Stimulated activated CD4-positive, alpha-beta T cell treated with anti-CD3 and anti-CD28 coated beads, Interleukin-1b, Interleukin-23, amount 100 ng/mL, for 24 hours (primary cell): ENCODE measurements at places on chromosomes 1 and 21.
A peak's percentile ranks its signal among the peaks of the same experiment; 100 is the strongest.

DNA sequence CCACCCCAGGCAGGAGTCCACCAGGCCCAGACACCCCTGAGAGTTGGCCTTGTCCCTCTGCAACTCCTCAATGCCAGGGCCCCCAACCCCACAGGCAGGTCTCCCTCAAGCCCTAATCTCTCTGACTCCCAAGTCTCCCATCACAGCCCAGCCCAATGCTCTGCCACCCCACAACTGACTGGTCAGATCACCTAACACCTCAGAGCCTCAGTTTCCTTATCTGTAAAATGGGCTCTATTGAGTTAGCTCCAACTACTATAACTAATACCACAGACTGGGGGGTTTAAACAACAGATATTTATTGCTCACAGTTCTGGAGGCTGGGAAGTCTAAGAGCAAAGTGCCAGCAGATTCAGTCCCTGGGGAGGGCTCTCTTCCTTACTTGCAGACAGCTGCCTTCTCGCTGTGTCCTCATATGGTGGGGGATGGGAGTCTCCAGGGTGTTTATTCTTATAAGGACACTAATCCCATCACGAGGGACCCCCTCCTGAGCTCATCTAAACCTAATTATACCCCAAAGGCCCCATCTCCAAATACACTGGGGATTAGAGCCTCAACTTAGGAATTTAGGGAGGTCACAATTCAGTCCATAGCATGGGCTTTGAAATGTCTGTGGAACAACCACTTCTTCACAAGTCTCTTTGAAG lies 34.9 kb upstream of the ZC3H12A start:
- DNase-seq, result no peak

- DNase-seq, result no peak
Observed at GRCh38 chr1:109531826-109532364, 7.8 kb upstream of the GPR61 start.

GRCh38 chr1:153934746-153935145 lies 11.8 kb downstream of the DENND4B start:
- no peak for DNase-seq

DNA sequence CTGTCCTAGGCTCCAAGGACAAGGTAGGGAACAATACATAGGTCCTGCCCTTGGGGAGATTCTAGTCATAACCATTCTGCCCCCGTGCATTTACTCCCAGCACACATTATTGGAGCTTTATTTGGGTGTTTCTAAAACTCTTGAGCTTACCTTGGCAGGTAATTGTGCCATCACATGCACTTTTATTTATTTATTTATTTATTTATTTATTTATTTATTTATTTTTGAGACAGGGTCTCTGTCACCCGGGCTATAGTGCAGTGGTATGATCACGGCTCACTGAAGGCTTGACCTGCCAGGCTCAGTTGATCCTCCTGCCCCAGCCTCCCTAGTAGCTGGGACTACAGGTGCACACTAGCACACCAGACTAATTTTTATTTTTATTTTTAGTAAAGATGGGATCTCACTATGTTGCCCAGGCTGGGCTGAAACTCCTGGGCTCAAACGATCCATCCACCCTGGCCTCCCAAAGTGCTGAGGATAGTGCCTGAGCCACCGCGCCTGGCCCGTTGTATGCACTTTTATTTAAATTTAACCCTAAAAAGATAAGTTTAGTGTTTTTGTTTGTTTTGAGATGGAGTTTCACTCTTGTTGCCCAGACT lies 9.2 kb downstream of the AGMAT start:
- no peak for DNase-seq

DNA sequence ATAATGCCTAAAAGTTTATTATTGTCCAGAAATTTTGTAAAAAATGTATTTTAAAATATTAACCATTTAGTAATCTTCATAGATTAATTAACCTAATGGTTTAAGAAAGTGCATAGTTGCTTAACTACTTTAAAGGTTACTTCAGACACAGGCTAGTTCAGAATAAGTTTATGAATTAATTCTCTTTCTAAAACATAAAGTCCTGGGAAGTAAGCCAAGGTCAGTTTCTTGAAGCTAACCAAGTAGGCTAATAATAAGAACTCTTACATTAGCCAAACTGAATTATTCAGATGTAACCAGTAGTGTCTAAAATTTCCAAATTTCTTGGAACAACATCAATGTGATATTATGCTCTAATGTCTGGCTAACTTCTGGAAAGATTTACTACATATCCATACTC lies 790.4 kb downstream of the NCAM2 start:
- DNase-seq, result no peak

DNA sequence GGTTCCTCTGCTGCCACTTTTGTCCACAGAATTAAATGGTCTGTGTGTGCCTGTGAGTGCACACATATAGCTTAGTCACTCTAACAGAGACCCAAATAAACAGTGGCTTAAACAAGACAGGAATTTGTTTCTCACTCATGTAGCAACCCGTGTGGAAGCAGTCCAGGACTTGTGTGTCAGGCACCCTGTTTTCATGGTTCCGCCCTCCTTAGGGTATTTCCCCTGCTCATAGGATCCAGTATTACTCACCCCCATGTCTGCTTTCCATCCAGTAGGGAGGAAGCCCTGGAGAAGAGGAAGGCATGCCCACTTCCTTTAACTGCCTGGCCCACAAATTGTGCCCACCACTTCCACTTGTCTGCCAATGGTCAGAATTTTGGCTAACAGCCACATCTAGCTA lies 41.3 kb upstream of the TACSTD2 start:
- DNase-seq, result no peak

DNA sequence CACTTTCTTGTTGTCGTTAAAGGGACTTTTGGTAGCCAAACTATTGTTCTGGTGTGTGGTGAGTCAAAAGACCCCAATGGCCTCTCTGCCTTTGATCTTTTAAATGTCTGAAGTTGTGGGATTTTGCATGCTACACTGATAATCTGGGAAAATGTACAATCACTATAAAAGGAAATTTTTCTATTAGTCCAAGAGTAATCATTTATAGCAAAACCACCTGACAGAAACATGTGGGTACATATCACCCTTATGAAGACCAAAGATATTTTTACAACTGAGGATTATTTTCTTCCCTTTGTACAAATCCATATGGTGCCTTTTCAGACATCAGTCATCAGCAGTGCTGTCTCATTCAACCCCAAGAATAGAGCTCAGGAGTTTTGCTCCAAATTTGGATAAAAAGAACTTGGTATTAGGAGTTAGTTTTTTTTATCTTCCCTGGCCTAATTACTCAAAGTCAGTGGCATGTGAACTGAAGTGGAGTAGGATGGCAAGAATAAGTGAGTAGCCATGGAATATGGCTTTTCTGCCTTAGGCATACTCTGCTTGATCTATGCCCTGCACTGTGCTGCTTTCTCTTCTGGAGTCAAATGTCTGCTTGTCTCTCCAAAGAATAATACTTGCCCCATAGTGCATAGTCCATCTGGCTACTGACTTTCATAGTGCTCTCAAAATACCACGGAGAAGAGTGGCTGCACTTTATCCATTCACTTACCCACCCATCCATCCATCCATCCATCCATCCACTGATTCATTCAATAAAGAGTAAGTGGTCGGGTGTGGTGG lies 13.5 kb downstream of the GREM2 start:
- no peak for DNase-seq

GRCh38 chr1:204074274-204075138 lies 1.6 kb downstream of the SOX13 start:
- no peak for DNase-seq

GRCh38 chr1:151036356-151036755 lies at the start of gene BNIPL:
Gene BNIPL, plus strand, starts transcription at chr1:151036586. Its CDS starts 140 bp downstream, at chr1:151036726.
- no peak for DNase-seq

DNA sequence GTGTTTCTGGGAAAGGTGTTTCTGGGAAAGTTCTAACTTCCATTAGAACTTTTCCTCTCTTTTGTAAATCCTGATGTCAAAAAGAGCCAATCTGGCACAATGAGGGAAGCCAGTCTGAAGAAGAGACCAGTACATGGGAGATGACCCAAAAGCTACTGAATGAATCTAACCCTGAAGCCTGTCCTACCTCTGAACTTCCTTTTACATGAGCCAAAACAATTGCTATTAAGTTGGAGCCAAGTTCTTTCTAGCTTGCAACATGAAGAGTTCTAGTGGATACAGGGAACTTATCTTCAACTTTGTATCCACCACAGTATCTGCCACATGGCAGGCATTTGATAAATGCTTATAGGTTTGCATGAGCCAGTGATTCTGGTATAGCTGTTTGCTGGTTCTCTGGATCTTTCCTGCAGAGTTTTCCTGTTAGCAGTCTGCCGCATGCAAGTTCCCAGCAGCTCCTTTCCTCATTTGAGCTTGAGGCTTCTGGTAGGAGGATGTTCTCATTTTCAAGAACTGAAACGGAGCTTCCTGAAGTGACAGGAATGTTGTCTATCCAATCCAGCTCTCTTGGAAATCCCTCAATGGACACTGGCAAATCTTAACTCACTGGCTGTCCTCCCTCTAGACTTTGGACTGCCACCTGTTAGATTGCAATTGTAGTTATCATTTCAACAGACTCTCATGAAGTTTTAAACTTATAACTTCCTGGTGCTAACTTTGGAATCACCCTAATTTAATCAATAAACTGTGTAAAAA lies 73.1 kb upstream of the LPGAT1 start:
- DNase-seq, result no peak

GRCh38 chr21:38985568-38986378 lies 180.0 kb downstream of the ETS2 start:
- DNase-seq, result no peak

GRCh38 chr1:17255336-17255735 lies 6.4 kb downstream of the PADI3 start:
- no peak for DNase-seq

GRCh38 chr1:228664399-228664914 lies 70.8 kb upstream of the RHOU start:
- DNase-seq, result peak; percentile 79

- DNase-seq, result no peak
Observed at GRCh38 chr1:216723274-216723780, at the start of gene ESRRG. Gene ESRRG, minus strand, starts transcription at chr1:216723429. Its CDS starts 130 bp downstream, at chr1:216723299.

DNA sequence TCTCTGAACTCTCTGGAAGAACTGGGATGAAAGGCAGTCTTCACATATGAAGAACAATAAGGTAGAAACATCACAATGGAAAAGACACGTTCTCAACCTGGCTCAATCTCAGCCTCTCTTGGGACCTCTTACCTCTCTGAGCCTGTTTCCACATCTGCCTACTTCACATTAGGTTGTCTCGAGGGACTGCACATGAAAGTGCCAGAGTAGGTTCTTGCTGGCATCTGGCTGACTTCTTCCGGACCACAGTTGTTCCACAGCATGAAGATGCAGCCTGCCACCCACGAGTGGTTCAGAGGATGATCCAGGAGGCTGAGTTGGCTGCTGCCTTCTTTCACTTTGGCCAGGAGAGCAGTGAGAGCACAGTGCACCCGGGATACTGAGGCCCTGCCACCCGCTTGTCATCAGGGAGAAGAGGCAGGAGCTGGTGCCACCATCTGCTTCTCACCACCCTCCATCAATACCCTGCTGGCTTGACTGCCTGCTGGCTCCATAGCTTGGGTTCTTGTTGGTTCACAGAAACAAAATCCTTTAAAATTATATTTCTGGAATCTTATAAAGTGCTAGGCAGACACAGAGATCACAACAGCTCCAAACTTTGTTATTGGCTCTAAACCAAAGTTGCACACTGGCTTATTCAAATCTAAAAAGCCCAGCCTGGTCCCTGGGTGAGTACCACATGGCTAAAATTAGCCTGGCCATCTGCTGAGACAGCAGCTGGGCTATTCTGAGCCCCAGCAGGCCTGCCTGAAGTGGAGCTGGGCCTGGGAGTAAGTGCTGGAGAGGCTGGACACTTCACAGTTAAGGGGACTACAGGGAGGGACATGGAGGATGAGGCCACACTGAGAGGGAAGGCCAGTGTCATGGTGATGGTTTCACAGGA lies 46.9 kb upstream of the LIN9 start:
- DNase-seq, result no peak

DNA sequence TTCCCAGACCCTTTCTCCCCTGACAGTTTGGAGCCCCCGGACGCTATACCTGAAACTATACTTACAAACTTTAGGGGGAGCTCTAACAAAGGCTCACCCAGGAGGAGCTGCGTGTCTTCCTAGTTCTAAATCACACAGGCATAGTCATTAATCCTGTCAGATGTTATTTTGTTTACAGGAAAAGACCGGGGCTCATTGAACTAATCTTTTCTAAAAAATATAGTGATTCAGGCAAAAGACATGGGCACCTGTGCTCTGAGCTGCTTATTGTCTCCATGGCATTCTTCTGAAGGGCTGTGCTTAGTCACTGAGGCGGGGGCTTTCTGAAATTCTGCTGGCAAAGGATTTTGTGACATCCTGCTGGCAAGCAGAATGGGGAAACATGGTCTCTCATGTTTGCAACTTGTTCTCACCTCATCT lies 1577.0 kb downstream of the NCAM2 start:
- no peak for DNase-seq

DNA sequence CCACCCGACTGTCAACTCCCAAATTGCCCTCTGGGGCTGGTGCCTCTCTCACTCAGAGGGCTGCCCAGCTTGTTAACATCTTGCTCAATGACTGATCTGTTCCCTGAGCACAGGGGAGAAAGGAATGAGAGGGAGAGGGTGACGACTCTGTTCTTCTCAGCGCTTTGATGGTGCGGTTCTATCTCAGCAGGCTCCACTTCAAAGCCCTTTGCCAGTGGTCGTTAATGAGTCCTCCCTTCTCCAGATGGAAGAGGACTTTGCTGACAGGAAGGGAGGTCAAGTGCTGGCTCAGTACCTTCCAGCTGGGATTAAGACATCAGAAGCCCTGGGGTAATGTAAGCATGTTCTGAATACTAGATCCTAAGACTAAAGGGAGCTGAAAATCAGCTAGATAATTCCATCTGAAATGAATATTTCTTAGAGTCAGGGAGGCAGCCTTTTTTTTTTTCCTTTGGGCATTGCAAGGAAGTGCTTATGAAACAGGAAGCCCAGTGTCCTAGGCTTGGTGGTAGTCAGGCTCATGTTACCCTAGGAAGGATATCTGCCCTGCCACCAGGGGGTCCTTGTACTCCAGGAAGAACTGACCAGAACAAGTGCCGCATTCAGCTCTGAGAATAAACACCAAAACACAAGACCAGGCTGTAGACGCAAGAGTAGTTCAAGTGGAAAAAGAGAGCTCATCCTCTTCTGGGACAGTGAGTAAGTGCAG lies 4.7 kb downstream of the FMOD start:
- DNase-seq, result no peak

DNA sequence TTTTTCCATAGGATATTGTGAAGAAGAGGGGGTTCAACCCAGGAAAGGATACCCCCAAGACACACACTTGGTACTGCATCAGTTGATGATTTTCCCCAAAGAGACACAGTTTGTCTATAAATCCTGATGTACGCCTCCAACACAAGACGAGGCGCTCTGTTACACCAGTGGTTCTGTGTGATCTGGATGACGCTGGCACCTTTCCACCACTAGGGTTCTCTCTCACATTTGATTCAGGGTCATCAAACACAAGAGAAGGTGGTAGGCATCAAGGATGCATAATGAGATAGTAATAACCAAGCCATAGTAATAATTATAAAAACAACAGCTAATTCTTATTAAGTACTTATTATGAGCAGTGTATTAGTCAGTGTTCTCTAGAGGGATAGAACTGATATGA lies 508.8 kb upstream of the ZP4 start:
- DNase-seq, result no peak

GRCh38 chr1:222048094-222048595 lies 306.3 kb upstream of the DUSP10 start:
- DNase-seq, result no peak
